ENCODE measurements at places on chromosomes 11 and 22. TPM values are rescaled to one million over a fixed set of nuclear protein-coding genes. Genes with fewer than 3 reads are reported as not detected.

NRXN2 gene
- 7.9 TPM for total RNA-seq

APOL6 gene
- total RNA-seq: 12.6 TPM

HEPN1 gene
- total RNA-seq: not detected

OR4A5 gene
- total RNA-seq: not detected

YPEL1 gene
- 1.8 TPM for total RNA-seq

All from posterior vena cava (tissue), 2 donors.